ENCODE measurements at places on chromosomes 3 and 15.

DNA sequence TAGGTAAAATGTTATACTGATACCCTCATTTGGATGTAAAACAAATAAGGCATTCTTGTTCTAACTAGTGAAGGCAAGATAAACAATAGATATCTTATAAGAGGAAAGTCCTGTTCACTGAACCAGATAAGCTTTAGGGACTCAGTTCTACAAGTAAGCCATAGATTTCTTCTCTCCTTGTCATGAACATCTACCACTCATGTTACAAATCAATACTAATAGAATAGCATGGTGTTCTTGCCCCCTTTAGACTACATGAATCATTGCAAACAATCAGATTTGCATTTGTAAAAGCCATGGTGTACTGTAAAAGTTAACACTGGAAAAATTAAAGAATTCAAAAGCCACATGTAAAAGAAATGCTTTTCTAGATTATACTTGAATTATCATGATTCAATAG lies 500.1 kb downstream of the NLGN1 start:
- DNase-seq = no peak

- DNase-seq = no peak
These were observed 686 bp downstream of the VPS8 start for GRCh38 chr3:184812662-184813042.

- DNase-seq = no peak
These were observed 67.4 kb downstream of the SATB1 start for GRCh38 chr3:18357747-18358146.

DNA sequence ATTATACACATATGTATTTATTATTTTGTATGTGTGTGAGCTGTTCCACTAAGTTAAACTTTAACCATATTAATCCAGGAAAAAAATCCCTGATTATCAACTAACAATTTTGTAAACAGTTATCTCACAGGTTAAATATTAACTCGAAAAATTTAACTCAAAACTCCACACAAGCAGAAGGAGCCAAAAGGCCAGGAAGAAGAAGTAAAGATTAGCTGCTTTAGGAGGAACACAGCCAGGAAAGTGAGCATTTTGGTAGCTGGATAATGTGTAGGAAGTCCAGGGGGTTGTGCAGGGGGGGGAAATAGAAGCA lies 425.0 kb downstream of the TIGIT start:
- no peak for DNase-seq

DNA sequence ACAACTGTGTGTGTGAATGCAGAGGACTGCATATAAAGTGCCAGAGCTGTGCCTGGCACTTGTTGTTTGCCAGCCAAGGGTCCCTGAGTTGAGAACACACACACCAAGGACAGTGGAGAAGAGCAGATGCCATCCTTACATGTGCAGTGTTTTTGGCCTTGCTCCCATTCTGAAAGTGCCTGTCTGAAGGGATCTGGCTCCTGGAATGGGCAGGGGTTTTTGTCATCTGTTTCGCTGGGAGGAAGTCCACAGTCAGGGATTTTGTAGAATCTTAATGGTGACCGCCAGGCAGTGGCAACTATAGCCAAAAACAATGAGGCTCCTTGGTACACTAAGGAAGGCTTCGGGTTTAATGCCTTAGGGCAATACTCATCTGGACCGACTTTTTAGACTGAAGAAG lies 63.7 kb downstream of the DUT start:
- DNase-seq = no peak

Measured in stimulated activated CD8-positive, alpha-beta memory T cell treated with anti-CD3 and anti-CD28 coated beads, Interleukin-4, amount 100 ng/mL, for 4 hours (primary cell).